ENCODE measurements at places on chromosomes 7 and 10.

- no peak for DNase-seq
Measured at GRCh38 chr10:132027423-132027983, 38.2 kb upstream of the JAKMIP3 start.

DNA sequence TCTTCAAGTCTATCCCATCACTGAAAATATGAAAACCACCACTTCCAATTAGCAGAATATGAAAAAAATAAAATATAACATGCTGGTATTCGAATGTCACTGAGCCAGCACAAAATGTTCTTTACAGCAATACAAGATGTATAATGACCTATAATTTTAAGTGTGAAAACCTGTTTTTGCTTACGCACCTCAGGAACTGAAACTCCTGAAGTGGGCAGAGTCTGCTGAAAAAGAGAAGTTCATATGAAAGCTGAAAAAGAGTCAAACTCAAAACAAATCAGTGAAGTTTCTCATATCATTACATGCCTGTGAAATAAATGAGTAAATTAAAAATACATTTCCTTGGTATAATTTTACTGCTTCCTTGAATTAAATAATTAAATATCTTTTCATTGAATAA is 272.5 kb downstream of the DGKB start:
- no peak for DNase-seq

- DNase-seq, result no peak
Measured at GRCh38 chr10:112503643-112504042, 56.6 kb downstream of the VTI1A start.

- peak; percentile 75 for DNase-seq
Measured at GRCh38 chr10:46540412-46541016, 15.9 kb downstream of the GPRIN2 start.

- DNase-seq, result peak; percentile 85
Measured at GRCh38 chr10:32256613-32257437, 90.1 kb downstream of the EPC1 start.

DNA sequence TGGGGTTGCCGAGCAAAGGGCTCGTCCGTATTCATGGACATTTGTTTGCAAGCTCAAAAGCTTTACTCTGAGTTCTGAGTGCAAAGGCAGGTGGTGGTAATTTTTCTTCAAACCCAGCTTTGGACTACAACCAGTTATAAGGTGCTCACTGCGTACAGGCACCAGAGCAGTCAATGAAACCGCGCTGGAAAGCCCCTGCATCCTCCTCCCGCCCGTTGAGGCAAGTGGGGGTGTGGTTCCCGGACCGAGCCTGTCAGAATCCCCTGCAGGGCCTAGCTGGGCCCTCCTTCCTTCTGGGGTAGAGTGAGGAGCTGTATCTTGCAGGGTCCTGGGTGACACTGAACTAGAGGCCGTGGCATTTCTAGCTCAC is 22.3 kb downstream of the AMZ1 start:
- no peak for DNase-seq

DNA sequence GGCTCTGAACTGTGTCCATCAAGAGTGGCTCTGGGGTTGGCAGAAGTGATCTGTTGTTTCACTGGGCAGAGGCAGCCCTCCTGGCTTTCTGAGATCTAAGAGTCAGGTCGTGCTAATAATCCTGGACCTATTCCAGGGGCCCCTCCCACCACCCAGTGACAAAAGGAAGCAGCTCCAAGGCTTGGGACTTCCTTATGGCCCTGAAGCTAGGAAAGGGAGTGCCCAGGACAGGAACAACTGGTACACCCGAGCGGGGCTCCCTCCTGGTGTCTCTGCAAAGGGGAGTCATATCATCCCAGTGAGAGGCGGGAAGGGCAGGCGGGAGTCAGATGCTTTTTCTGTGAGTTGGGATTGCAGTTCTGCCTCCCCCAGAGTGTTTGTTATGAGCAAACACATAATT is 32.3 kb downstream of the RPS24 start:
- DNase-seq, result no peak

GRCh38 chr7:77306231-77307067 is 106.8 kb upstream of the FGL2 start:
- no peak for DNase-seq

DNA sequence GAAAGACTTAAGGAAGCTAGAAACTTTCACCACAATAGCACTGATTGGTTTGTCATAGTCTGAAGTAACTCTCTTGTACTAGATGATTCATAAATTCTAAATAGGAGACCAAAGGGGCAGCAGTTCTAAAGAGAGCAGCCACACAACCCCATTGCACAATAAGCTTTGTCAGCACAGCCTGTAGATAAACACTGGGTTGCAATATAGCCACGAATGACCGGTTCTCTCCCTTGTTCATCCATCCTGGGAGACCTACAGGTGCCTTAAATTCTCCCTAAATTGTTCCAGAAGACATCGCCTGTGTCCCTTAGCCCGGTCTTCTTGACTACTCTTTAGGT is 167.0 kb downstream of the SNX13 start:
- no peak for DNase-seq

DNA sequence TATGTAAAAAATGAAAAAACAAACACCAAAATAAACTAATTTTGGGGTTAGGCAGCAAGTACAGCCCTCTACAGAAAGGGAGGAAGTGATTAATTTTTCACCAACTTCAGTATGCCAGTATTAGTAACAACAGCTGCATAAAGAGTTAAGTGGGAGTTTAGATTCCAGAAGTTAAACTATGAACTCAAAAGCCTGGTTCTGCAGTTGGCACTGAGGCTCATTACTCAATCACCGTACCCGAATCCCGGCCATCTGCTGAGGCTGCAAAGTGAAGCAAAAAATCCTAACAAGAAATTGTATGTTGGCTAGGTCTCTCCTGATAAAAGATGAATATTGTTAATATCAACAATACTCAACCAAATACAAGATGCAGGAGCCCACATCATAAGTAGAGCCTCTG is 4.0 kb downstream of the NUDT5 start:
- DNase-seq, result no peak

- DNase-seq, result no peak
Measured at GRCh38 chr7:52410032-52410431, 625.4 kb upstream of the POM121L12 start.

- DNase-seq, result peak; percentile 29
Measured at GRCh38 chr7:148480479-148481146, 110.0 kb upstream of the C7orf33 start.

- DNase-seq, result no peak
Measured at GRCh38 chr10:69241575-69241974, 21.4 kb downstream of the HKDC1 start.

DNA sequence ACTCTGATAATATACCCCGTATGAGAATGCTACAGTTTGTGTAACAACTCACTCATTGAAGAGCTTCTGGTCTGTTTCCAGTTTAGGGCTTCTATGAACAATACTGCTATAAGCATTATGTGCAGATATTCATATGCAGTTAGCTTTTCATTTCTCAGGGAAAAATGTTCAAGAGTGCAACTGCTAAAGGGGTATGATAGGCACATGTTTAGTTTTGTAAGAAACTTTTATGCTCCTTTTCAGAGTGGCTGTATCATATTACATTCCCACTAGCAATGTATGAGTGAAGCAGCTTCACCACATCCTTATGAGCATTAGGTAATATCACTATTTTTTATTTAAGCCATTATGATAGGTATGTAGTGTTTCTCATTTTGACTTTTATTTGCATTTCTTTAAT is 182.6 kb upstream of the CXCL12 start:
- DNase-seq, result no peak

Data from cardiac septum (tissue), 1 donor.